Lung (tissue), 17 donors: ENCODE measurements at places on chromosomes 16 and 17. TPM values are rescaled to one million over a fixed set of nuclear protein-coding genes. Genes with fewer than 3 reads are reported as not detected.
A peak's percentile ranks its signal among the peaks of the same experiment; 100 is the strongest.

DNA sequence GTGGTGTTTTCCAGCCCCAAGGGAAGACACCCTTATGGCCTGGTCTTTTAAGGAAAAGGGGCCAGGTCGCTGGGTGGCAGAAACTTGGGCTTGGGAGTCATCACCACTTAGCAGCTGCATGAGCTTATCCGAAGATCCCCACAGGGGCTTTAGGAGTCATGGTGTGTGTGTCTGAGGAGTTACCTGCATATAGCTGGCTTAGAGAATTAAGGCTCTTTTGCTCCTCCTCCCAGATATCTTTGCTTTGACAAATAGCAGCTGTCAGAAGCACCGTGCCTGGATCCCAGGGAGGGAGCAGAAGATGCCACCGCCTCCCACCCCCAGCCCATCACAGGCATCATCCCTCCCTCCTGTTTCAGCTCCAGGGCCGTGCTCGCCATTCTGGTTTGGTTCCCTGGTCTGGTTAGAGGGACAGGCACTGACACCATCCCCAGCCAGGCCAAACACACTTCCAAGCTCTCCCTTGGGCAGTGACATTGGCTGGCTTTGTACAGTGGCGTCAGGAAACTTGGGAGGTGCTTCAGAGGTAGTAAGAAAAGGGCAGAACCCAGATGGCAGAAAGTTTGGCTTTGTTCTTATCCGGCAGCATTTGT is 17.4 kb downstream of the LDHD start:
- DNase-seq, result no peak
- H3K36me3 ChIP-seq, result peaks cover 8% of the 10 kb centered on the region
- no peaks in the 10 kb centered on the region for H3K27me3 ChIP-seq
- peaks cover 14% of the 10 kb centered on the region for H3K4me1 ChIP-seq
- H3K4me3 ChIP-seq, result no peak overlapping the region

GRCh38 chr17:7646457-7646856 is 4.3 kb upstream of the ATP1B2 start:
- H3K27ac ChIP-seq, result no peak overlapping the region
- H3K4me3 ChIP-seq, result no peak overlapping the region
- peak; percentile 61 for DNase-seq

GRCh38 chr16:63663155-63663554 is 1458.7 kb downstream of the CDH11 start:
- no peak overlapping the region for H3K4me3 ChIP-seq
- no peak for DNase-seq
- no peaks in the 10 kb centered on the region for H3K36me3 ChIP-seq

DNA sequence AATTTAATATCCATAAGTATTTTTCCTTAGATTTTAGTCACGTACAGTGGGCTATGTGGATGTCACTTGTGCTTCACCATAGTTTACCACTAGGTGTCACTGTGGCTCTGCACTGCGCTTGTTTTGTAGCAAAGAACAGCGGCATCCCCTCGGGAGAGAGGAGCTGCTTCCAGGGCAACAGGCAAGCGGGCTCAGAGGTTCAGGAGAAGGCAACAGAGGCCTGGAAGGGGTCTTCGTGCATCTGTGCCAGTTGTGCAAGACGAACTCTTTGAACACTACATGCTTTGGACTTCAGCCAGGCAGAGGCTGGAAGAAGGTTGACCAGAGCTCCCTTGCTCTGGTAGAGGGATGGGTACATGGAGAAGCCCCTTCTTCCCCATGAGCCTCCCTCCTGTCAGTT is 20.6 kb downstream of the CYB561 start:
- H3K27me3 ChIP-seq, result no peaks in the 10 kb centered on the region
- H3K4me1 ChIP-seq, result no peaks in the 10 kb centered on the region
- H3K27ac ChIP-seq, result no peak overlapping the region

DNA sequence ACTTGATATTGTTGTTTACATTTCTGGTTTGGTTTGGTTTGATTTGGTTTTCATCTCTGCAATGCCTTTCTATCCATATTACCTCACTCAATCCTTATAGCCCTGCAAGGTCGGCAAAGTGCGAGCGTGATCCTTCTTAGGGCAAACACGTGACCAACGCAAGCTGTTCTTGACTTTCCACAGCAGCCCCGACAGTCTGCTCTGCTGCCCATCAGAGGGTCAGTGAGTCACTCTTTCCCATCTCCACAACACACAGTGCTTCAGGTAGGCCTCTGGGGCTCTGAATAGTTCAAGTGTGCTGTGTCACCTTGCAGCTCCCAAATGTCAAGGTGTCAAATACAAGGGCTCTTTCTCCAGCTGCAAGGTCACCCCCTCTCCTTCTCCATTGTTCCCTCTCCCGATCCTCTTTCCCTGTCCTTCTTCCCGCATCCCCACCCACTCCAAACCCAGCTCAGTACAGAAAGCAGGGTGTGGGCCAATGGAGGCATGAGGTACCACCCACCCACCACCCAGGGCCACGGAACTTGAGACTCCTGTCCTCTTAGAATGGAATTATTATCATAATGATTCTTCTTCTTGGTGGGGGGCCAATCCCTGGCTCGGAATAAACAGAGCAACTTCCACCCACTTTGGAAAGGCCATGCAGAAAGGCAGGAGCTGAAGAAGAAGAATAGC is 139.7 kb downstream of the SLC39A11 start:
- H3K4me1 ChIP-seq, result no peaks in the 10 kb centered on the region
- no peak for DNase-seq
- H3K27me3 ChIP-seq, result no peaks in the 10 kb centered on the region
- no peak overlapping the region for H3K4me3 ChIP-seq
- H3K27ac ChIP-seq, result no peak overlapping the region
- H3K36me3 ChIP-seq, result no peaks in the 10 kb centered on the region

DNA sequence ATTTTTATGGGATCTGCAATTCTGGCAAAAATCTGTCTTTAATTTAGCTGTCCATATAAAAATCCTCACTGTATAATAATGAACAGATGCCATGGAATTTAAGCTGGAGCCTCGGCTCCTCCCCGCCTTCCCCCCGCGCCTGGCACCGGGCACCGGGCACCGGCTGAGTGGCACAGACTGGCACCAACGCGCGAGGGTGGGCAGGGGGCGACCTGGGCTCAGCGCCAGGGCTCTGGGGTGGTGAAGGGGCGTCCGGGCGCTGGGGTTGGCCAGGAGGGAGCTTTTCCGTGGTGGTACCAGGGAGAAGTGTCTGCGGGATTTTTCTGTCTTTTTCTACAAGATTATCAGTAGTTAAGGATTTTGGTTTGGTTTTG is 9.1 kb downstream of the NEUROD2 start:
- no peak overlapping the region for H3K27ac ChIP-seq
- H3K36me3 ChIP-seq, result no peaks in the 10 kb centered on the region
- no peak for DNase-seq
- no peak overlapping the region for H3K4me3 ChIP-seq
- peaks cover 97% of the 10 kb centered on the region for H3K27me3 ChIP-seq

TTLL6 gene
- 2.3 TPM for total RNA-seq

WNT9B gene
- 0.15 TPM for total RNA-seq

CDRT4 gene
- 8.6 TPM for total RNA-seq

TBC1D3 gene
- not detected for total RNA-seq

TMEM238L gene
- not detected for total RNA-seq

CCL16 gene
- 0.18 TPM for total RNA-seq

FOXN1 gene
- total RNA-seq, result 0.25 TPM
